ENCODE measurements at places on chromosomes 6 and 20. TPM values are rescaled to one million over a fixed set of nuclear protein-coding genes. Genes with fewer than 3 reads are reported as not detected.

The CUTA gene
- total RNA-seq, result 168 TPM

The FLRT3 gene
- total RNA-seq, result 0.30 TPM

The MOG gene
- not detected for total RNA-seq

The DACT2 gene
- not detected for total RNA-seq

The CCN6 gene
- not detected for total RNA-seq

The CRIP3 gene
- total RNA-seq, result not detected
